ENCODE measurements at places on chromosomes 12 and 14.

GRCh38 chr12:108629824-108630476 lies 3.7 kb downstream of the SELPLG start:
- peak; percentile 57 for DNase-seq

DNA sequence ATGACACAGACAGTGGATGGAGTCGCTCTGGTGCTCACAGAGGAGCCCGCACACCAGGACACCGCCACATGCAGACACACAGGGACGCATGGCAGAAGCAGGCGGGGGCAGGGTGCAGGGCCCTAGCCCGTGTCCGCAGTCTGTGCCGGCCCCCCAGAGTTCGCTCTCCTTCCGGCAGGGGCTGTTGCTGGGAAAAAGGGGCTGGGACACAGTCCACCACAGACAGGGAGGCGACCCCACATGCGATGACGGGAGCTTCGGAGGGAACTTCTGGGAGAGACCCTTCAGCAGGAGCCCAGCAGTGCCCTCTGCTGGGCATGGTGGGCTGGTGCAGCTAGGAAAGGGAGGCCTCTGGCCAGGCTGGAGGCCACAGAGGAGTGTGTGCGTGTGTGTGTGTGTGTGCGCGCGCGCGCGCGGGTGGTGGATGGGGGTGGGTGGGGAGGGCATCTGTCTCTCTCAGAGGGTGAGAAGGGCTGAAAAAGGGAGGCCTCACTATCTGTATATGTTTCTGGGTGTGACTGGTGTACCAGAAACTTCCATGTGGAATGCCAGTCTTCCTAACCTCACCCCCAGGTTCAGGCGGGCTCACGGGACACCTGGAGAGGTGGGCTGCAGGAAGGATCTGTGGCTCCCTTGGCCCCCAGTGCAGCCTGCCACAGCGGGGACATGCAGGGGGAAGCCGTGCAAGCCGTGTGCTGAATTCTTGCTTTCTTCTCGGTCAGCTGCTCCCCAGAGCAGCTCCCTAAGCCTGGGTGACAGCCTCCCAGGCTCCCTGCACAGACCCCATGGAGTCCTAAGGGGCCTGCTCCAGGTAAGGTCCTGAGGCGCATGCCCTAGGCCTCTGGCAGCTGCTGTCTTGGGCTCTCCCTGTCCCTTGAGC lies 60.7 kb downstream of the PLEKHG3 start:
- peak; percentile 58 for DNase-seq

GRCh38 chr14:63594455-63595372 lies 47.0 kb downstream of the WDR89 start:
- DNase-seq, result no peak

GRCh38 chr14:104435147-104436046 lies 144.2 kb upstream of the C14orf180 start:
- DNase-seq, result no peak

DNA sequence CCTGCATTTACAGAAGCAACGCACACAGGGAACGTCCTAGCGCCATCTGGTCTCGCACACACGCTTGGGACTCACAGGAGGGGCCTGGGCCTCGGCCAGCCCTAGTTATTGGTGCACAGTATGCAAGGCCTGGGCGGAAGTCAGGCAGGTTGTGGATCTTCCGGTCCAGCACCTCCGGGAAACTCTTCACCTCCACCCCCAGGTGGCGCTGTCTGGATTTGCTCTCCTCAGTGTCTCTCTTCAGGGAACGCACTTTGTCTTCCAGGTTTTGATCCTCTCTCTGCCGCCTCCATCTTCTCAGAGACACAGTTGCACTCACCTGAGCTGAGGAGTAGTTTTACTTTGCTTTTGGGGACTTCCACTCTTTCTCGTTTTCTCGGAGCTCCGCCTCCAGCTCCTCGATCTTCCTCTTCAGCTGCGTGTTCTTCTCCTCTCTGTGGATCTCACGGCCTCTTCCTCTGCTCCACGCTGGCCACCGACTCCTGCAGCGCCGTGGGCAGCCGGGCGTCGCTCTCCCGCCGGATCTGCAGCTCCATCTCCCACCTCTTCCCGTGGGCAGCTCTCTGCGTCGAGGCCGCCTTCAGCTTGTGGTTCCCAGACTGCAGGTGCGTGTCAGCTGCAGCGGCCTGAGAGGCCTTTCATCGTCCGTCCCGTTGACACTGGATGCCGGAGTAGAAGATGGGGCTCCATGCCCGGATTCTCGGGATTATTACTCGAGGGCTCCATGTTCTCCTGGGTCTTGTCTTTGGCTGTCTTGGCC lies 933.8 kb downstream of the TMEM121 start:
- DNase-seq, result peak; percentile 73

GRCh38 chr12:101599311-101599710 lies 4.5 kb downstream of the MYBPC1 start:
- no peak for DNase-seq

GRCh38 chr12:62814243-62814642 lies 120.7 kb downstream of the PPM1H start:
- DNase-seq, result no peak

- no peak for DNase-seq
Measured at GRCh38 chr14:67650694-67651093, 23.7 kb downstream of the VTI1B start.

DNA sequence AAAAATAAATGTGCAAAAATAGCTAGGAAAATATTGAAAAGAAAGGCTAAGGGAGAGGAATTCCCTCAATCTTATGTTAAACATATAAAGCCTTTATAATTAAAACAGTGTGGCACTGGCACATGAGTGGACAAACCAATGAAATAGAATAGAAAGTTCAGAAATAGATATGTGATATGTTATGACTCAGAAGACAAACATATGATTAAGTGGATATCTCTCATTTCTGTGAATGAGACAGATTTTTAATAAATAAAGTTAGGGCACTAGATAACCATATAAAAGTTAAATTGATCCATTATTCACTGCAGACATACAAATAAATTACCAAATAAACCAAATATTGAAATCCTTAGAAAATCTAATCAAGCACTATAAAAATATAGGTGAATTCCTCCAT lies 73.0 kb downstream of the ALG10B start:
- no peak for DNase-seq

DNA sequence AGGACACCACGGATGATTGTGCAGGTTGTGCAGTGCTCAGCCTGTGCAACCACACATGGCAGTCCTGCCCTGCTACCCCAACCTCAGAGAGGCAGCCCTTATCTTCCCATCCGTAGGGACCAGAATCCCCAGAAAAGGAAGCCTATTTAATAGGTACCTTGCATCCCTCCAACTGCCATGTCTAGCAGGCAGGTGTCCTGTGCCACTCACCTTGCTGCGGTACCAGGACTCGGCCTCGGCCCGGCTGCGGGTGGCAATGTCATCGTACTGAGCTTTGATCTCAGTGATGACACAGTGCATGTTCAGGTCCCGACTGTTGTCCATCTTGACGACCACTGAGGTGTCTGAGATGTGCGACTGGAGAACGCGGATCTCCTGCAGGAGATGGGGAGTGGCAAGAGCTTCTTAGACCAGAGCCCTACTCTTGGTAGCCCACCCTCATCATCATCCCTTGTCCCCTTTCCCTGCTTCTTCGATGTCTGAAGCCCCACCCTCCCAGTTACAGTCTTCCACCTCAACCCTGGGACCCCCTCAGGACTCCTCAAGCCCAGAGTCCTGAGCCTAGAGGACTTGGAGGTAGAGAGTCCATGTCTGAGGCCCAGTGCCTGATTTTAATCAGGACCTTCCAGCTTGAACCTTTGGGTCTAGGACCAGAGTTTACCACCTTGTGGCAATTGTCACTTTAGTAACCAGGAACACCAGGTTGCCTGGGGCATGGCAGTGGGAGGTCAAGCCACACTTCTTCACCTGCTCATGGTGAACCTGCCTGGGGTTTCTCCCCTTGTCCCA lies 20.5 kb downstream of the KRT7 start:
- DNase-seq, result no peak

DNA sequence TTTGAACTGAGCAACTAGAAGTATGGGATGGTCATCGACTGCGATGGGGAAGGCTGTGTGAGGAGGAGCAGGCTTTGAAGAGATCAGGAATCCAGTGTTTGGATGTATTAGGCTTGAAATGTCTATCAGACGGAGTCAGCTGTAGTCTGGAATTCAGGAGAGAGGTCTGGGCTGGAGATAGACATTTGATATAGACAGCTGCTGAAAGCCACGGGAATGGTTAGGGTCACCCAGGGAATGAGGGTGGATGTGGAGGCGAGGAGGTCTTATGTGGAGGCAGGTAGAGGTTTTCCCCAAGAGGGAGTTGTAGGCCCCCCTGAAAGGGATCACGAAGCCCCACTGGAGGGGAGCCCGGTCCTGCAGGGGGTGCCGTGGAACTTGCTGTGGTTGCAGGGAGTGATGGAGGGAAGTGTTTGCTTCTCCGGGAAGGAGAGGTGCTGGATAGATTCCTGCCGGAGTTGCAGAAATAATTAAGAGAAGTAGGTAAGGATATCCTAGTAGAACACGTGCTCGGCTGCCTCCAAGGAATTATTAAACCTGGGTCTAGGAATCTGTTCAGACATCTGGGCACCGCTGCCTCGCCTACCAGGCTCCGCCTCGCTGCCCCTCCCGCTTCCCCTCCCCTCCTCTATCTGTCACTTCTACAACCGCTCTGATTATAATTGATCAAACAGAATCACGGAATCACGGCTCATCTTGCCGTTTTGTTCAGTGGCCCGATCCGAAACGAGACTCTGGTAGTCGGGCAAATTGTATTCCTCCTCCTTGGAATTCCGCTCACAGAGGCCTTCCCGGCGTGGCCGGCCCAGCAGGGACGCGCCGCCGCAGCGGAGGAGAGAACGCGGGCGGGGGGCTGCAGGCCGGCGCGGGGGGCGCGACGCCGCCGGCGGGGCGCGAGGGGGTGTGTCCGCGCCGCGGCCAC lies 826 bp upstream of the CACNA1C start:
- DNase-seq, result no peak

DNA sequence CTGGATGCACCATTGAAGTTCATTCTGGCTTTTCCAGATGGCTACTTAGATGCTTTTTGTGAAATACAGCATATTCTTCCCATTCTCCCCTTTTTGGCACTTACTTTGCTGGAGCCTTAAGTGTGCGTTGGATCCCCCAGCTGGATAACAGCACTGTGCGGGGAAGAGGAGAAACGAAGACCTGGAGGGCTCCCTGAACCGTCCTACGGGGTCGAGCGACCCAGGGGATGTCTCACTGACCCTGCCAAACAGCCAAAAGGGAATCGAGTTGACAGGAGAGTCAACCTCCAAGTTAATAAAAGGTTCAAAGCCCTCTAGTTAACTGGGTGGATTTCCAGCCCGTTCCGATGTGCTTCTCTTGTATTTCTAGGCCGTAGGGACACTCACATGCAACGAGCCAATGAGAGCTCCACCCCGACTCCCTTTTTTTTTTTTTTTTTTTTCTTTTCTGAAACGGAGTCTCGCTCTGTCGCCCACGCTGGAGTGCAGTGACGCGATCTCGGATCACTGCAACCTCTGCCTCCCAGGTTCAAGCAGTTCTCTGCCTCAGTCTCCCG lies 1.0 kb upstream of the CAMKK2 start:
- no peak for DNase-seq

DNA sequence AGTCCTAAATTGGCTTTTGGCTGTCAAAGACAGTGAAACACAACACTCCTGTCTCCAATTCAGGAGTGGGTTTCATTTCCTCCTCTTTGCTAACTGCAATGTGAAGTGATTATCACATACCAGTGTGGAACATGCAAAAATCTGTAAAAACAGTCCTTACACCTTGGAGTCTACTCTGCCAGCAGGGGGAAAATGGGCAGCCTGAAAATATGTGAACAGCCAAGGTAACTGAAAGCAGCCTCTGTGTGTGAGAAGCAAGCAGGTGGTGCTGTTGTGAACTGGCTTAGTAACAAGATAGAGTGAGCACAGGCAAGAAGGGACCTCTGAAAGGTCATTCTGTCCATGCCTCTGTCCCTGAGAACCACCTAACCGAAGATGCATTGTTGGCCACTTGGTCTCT lies 6.0 kb downstream of the PRMT8 start:
- no peak for DNase-seq

- DNase-seq, result no peak
Measured at GRCh38 chr12:69880571-69880970, 55.5 kb downstream of the MYRFL start.

DNA sequence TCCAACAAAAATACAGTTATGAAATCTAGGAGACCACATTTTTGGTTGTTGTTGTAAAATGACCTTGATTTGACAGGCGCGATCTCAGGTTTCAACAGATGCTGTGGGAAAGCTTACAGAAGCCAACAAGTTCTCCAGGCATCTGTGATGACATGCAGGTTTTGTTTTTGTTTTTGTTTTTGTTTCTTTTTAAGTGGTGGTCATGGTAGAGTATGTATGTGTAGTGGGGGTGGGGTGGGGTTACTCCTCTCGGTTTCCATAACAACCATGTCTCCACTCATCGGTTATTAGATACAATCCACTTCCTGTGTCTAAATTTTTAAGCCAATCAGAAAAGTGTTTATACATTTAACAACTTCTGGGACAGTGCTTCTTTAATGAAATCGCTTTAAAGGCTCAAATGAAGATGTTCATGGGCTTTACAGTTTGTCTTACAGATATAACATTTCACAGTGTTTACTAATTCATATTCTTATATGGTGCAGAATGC lies 199.9 kb upstream of the FOXN3 start:
- DNase-seq, result peak; percentile 18

GRCh38 chr14:90731487-90731886 lies 84.7 kb downstream of the TTC7B start:
- DNase-seq, result no peak

DNA sequence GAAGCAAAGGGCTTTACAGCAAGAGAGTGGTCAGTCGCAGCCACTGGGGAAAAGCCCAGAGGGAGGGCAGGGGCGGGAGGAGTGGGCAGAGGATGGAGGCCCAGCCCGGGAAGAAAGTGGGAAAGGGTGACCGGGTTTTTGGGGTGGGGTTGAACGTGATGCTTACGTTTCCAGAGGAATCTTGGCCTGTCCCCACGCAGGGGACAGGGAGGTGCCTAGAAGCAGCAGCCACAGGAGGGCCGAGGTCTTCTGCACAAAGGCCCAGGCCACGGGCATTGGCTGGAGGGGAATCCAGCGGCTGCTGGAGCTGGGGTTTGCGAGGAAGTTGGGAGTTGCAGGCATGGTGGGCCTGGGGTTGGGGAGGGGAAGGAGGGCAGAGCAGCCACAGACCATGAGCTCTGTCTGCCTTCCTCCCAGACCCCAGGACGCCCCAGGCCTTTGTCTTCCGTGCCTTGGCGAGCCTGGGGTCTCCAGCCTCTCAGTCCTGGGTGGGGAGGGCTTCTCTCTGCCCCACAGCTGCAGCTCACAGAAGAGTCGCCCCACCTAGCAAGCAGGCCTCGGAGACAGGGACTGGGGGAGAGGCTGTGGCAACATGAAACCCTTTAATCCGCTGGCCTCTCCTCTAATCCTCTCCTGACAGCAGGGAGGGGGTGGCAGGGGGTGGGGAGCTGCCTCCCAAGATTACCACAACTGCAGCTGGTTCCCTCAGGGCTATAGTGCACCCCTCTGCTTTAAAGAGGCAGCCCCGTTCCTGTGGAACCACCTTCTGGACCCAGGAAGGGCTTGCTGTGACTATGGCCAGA lies at the start of gene CACNA2D4:
TSS of gene CACNA2D4 (minus strand) at position 572 of the 803 bp plus-strand sequence. CDS start at position 393, 179 bp downstream.
- no peak for DNase-seq

DNA sequence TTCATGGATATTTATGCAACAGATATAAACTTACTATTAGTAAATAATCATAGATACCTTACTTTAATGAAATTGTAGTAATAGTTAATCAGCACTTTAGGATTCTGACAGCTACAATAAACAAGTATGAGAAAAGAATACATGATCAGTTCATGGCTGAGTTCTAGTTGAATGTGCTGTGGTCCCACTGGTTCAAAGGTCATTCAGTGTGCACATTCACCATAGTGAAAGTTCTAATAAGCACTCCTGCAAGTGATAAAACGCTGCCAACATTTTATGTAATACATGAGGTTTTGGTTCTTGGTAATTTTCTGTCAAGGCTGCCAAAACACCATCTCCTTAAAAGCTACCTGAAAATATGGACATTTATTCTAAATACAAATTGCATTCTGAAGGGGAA lies 92.6 kb downstream of the NUMB start:
- DNase-seq, result no peak

- DNase-seq, result no peak
Measured at GRCh38 chr12:32273712-32274111, 125.6 kb upstream of the FGD4 start.
